ENCODE measurements at places on chromosomes 4 and X. TPM values are rescaled to one million over a fixed set of nuclear protein-coding genes. Genes with fewer than 3 reads are reported as not detected.

Gene MID2
- 7.4 TPM for total RNA-seq

DNA sequence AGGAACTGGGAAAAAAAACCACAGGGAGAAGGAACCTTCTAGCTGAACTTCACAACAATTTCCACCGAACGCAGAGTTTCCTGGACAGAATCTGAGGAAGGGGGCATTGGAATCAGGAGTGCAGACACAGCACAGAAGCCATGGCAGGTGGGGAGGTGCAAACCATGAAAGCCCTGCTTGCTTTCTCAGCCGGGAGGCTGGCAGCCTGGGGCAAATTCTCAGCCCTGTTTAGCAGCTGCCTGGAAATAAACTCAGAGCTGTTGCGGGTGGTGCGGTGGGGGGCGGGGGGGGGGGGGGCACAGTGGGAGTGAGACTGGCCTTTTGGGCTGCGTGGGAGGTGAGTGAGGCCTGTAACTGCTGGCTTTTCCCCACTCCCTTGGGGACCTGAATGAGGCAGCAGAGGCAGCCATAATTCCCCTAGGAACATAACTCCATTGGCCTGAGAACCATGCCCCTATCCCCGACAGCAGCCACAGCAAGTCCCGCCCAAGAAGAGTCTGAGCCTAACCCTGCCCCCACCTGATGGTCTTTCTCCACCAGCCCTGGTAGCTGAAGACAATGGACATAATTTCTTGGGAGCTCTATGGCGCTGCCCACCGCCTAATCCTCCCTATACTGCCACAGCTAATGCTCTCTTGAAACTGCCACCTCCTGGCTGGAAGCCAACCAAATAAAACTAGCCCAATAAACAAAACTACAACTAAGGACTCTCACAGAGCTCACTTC is 176.3 kb downstream of the FAM13A start:
- no peak for DNase-seq
- H3K4me1 ChIP-seq, result no peaks in the 10 kb centered on the region
- H3K36me3 ChIP-seq, result no peaks in the 10 kb centered on the region
- no peak overlapping the region for H3K27ac ChIP-seq

DNA sequence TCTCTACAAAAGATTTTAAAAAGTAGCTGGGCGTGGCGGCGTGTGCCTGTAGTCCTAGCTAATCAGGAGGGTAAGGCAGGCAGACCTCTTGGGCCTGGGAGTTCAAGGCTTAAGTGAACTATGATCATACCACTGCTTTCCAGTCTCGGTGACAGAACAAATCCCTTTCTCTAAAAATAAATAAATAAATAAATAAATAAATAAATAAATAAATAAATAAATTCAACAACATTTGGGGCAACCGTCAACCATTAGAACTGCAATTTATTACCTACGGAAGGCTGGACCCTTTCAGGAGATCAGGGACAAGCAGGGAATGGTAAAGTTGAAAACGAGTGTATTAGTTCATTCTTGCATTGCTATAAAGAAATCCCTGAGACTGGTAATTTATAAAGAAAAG is 136.2 kb upstream of the USP9X start:
- H3K4me3 ChIP-seq, result no peak overlapping the region
- no peaks in the 10 kb centered on the region for H3K27me3 ChIP-seq
- H3K27ac ChIP-seq, result no peak overlapping the region
- no peak for DNase-seq

- H3K27me3 ChIP-seq, result peaks cover 15% of the 10 kb centered on the region
- H3K4me3 ChIP-seq, result no peak overlapping the region
- peaks cover 6% of the 10 kb centered on the region for H3K4me1 ChIP-seq
- no peaks in the 10 kb centered on the region for H3K36me3 ChIP-seq
- H3K27ac ChIP-seq, result no peak overlapping the region
Measured at GRCh38 chr4:110480031-110480549, 4.1 kb downstream of the ENPEP start.

DNA sequence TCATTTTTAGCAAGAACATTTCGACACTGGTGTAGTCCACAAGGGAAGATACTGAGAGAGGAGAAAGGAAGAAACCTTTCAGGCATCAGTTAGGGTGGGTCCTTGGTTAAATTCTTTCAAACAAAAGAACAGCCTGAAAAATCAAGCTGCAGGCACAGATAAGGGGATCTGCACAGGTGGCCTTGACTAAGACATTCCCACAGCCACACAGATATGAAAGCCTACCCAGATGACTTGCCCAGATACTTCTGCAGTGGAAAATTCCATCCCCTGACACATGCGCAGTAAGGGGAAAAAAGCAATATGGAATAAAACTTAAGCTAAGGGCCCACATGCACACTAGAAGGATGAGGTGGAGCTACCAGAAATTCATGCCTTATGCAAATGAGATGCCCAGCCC is 8.9 kb upstream of the TMEM165 start:
- H3K27ac ChIP-seq, result no peak overlapping the region
- H3K27me3 ChIP-seq, result peaks cover 3% of the 10 kb centered on the region
- peaks cover 26% of the 10 kb centered on the region for H3K4me1 ChIP-seq

Gene C4orf51
- not detected for total RNA-seq

Gene SYNPO2
- 0.18 TPM for total RNA-seq

GRCh38 chr4:112029771-112030171 is 115.5 kb upstream of the FAM241A start:
- H3K36me3 ChIP-seq, result no peaks in the 10 kb centered on the region
- no peak overlapping the region for H3K4me3 ChIP-seq
- no peak overlapping the region for H3K27ac ChIP-seq
- DNase-seq, result no peak
- H3K4me1 ChIP-seq, result no peaks in the 10 kb centered on the region
- H3K27me3 ChIP-seq, result peaks cover 27% of the 10 kb centered on the region

Gene FABP2
- total RNA-seq, result not detected

- H3K4me3 ChIP-seq, result peak overlapping the region; percentile 18
- peaks cover 38% of the 10 kb centered on the region for H3K27me3 ChIP-seq
- H3K4me1 ChIP-seq, result peaks cover 14% of the 10 kb centered on the region
- no peaks in the 10 kb centered on the region for H3K36me3 ChIP-seq
- no peak overlapping the region for H3K27ac ChIP-seq
- no peak for DNase-seq
Measured at GRCh38 chrX:125202591-125203248, 117.0 kb upstream of the TEX13C start.

Gene ZCCHC18
- 1.5 TPM for total RNA-seq

GRCh38 chr4:117455088-117455487 is 369.7 kb upstream of the TRAM1L1 start:
- H3K36me3 ChIP-seq, result no peaks in the 10 kb centered on the region
- H3K4me3 ChIP-seq, result no peak overlapping the region
- H3K27me3 ChIP-seq, result no peaks in the 10 kb centered on the region
- H3K27ac ChIP-seq, result no peak overlapping the region

- H3K4me3 ChIP-seq, result no peak overlapping the region
- no peaks in the 10 kb centered on the region for H3K27me3 ChIP-seq
- no peak for DNase-seq
Measured at GRCh38 chr4:169530048-169530447, 82.3 kb downstream of the NEK1 start.

DNA sequence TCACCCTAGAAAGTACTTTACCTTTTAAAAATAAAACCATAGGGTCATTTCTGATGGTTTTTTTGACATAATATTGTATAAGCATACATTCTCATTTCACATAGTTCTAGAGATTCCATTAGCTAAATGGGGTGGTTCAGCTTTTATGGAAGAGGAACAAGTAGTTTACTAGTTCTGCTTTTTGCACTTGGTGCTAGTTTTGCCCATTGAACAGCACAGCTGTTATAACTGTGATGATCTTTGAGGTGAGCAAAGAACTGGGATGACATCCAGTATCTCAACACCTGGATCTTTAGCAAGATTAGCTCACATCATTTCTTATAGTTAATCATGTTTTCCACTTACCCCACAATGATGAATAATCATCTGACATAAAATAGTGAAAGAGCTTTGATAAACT is 40.9 kb downstream of the MOB1B start:
- DNase-seq, result no peak
- peaks cover 4% of the 10 kb centered on the region for H3K36me3 ChIP-seq
- H3K4me1 ChIP-seq, result peaks cover 18% of the 10 kb centered on the region
- no peak overlapping the region for H3K27ac ChIP-seq
- H3K27me3 ChIP-seq, result no peaks in the 10 kb centered on the region

DNA sequence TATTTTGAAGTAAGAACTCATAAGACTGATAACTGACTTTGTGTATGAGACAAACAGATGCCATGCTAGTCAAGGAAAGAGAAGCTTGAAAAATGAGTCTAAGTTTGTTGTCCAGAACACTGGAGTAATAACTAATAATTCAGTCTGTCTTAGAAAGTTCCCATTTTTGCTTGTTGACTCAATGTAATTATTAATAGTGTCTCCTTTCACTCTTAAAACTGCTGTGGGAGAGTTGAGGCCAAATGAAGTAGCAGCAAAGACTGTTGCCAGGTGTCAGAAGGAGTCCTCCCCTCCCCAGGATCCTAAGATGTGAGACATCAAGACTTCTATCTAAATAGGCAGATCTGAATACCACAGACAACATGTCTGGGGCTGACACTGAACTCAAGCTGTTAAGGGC is 20.8 kb upstream of the FAM13A start:
- no peak overlapping the region for H3K27ac ChIP-seq
- H3K36me3 ChIP-seq, result peaks cover 4% of the 10 kb centered on the region
- no peak overlapping the region for H3K4me3 ChIP-seq
- DNase-seq, result no peak

Gene F8A2
- total RNA-seq, result not detected

DNA sequence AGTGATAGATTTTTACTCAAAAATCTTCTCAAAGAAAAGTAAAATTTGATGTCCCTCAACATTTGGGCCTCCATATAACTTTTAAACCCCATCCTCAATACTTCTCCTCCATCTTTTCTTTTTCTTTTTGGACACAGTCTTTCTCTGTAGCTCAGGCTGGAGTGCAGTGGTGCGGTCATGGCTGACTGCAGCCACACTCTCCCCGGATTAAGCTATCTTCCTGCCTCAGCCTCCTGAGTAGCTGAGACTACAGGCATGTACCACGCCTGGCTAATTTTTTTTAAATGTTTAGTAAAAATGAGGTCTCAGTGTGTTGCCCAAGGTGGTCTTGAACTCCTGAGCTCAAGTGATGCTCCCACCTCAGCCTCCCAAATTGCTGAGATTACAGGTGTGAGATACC is 33.1 kb downstream of the KDM6A start:
- H3K27me3 ChIP-seq, result no peaks in the 10 kb centered on the region
- H3K4me1 ChIP-seq, result peaks cover 53% of the 10 kb centered on the region
- no peak overlapping the region for H3K4me3 ChIP-seq
- H3K36me3 ChIP-seq, result peaks cover 17% of the 10 kb centered on the region

GRCh38 chr4:55386073-55386472 is 9.7 kb upstream of the TMEM165 start:
- H3K4me3 ChIP-seq, result no peak overlapping the region
- no peaks in the 10 kb centered on the region for H3K36me3 ChIP-seq
- H3K27me3 ChIP-seq, result peaks cover 3% of the 10 kb centered on the region

GRCh38 chr4:145041378-145041777 is 56.6 kb downstream of the ANAPC10 start:
- H3K27me3 ChIP-seq, result no peaks in the 10 kb centered on the region
- no peak overlapping the region for H3K4me3 ChIP-seq
- peaks cover 13% of the 10 kb centered on the region for H3K4me1 ChIP-seq
- no peak overlapping the region for H3K27ac ChIP-seq

Gene GEMIN8
- 14.7 TPM for total RNA-seq

DNA sequence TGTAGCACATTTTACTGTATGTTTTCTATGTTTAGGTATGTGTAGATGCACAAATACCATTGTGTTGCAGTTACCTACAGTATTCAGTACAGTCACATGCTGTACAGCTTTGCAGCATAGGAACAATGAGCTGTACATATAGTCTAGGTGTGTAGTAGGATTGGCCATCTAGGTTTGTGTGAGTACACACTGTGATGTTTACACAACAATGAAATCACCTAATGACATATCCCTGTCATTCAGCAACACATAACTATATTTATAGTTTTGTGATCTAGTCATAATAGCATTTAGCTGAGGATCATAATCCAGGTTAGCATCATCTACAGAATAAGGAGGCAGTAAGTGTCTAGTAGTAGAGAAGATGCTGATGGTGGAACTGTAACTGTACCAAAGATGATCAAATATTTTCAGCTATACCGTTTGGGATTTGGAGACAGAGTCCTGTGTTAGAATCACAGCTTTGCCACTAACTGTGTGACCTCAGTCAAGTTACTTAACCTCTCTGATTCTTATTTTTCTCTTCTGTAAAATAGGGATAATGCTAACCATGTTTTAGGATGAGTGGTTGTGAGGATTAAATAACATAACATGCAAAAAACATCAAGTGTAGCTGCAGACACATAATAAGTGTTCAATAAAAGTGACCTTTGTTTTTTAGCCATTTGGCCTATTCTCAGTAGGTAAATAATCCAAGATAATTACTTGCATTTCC is 73.3 kb downstream of the LIMCH1 start:
- H3K36me3 ChIP-seq, result no peaks in the 10 kb centered on the region
- no peaks in the 10 kb centered on the region for H3K4me1 ChIP-seq
- DNase-seq, result no peak
- H3K4me3 ChIP-seq, result no peak overlapping the region
- peaks cover 2% of the 10 kb centered on the region for H3K27me3 ChIP-seq
- H3K27ac ChIP-seq, result no peak overlapping the region

DNA sequence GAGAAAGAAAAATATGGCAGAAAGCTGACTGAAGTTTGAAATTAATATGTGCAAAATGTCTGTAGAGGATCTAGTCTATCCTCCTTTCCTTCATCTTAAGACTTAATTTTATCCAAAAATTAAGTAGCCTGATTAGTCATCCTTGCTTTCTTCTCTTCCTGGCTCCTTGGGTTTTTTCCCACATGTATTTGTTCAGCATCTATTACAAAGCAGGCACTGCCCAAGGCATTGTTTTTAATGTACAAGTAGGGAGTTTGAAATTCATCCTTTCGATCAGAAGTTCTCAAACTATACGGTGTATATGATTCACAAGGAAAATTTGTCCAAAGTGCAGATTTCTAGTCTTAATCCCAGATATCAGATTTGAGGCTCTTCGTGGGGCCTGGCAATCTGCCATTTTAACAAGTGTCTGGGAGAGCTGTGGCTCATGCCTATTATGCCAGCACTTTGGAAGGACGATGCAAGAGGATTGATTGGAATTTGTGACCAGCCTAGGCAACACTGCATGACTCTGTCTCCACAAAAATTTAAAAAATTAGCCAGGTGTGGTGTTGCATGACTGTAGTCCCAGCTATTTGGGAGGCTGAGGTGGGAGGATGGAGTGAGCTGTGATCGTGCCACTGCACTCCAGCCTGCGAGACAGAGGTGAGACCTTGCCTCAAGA is 19.4 kb upstream of the YTHDC1 start:
- H3K27ac ChIP-seq, result no peak overlapping the region
- H3K27me3 ChIP-seq, result peaks cover 5% of the 10 kb centered on the region
- no peaks in the 10 kb centered on the region for H3K36me3 ChIP-seq

Gene RNF150
- 0.43 TPM for total RNA-seq

Gene FGFBP1
- not detected for total RNA-seq

GRCh38 chr4:176627916-176628315 is 164.8 kb downstream of the VEGFC start:
- DNase-seq, result no peak
- no peaks in the 10 kb centered on the region for H3K4me1 ChIP-seq
- H3K27ac ChIP-seq, result no peak overlapping the region

Gene BGN
- total RNA-seq, result not detected

- H3K27ac ChIP-seq, result no peak overlapping the region
- no peak for DNase-seq
- no peak overlapping the region for H3K4me3 ChIP-seq
Measured at GRCh38 chr4:16659079-16659478, 239.4 kb downstream of the LDB2 start.

Gene TEX13D
- 0.23 TPM for total RNA-seq

GRCh38 chrX:125131164-125131563 is 188.5 kb upstream of the TEX13C start:
- no peaks in the 10 kb centered on the region for H3K27me3 ChIP-seq
- no peaks in the 10 kb centered on the region for H3K36me3 ChIP-seq
- no peaks in the 10 kb centered on the region for H3K4me1 ChIP-seq
- H3K4me3 ChIP-seq, result no peak overlapping the region
- no peak overlapping the region for H3K27ac ChIP-seq

GRCh38 chr4:141255016-141255415 is 34.3 kb downstream of the ZNF330 start:
- H3K4me3 ChIP-seq, result no peak overlapping the region
- H3K27ac ChIP-seq, result no peak overlapping the region
- no peak for DNase-seq
- no peaks in the 10 kb centered on the region for H3K4me1 ChIP-seq
- peaks cover 10% of the 10 kb centered on the region for H3K27me3 ChIP-seq
